ENCODE measurements at places on chromosomes 4 and X. TPM values are rescaled to one million over a fixed set of nuclear protein-coding genes. Genes with fewer than 3 reads are reported as not detected.

Gene APELA
- total RNA-seq = not detected

Gene DGKK
- total RNA-seq = not detected

Gene HSPA4L
- total RNA-seq = 2.7 TPM

DNA sequence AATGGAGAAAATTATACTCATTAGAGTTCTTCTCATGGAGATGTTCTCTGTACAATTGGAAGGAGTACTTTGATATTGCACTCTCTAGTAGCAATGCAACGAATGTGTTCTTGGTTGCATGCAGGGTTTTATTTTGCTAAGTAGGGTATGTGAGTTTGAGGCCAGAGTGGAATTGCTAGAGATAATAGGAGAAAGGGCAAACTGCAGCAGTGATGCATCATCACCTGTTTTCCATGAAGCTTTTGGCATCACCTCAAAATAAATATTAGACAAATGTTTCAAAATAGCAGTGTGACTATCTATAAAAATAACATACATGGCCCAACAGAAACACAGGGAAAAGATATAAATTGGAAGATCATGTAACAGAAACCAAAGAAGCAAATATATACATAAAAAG, 93.3 kb downstream of the TIGD2 start:
- DNase-seq = no peak

- no peak for DNase-seq
These were observed 23.3 kb downstream of the TRMT2B start for GRCh38 chrX:101028562-101028961.

GRCh38 chr4:3168029-3168428, 80.9 kb upstream of the MSANTD1 start:
- DNase-seq = peak; percentile 16

DNA sequence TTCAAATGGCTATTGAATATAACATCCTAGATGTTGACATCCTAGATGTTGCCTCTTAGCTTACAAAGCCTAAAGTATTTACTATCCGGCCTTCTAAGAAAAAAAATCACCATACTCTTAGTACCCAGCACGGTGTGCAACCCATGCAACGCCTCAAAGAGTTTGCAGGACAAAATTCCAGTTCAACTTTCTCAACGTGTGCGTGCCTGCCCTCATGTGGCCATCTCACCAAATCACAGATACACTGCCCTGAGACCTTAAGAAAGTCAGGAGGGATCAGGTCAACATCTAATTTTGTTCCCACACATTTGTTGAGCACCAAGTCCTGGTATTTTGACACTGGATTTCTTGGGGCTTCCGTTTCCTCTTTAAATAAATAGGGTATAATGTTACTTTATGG, 68.3 kb downstream of the CRMP1 start:
- DNase-seq = peak; percentile 31

DNA sequence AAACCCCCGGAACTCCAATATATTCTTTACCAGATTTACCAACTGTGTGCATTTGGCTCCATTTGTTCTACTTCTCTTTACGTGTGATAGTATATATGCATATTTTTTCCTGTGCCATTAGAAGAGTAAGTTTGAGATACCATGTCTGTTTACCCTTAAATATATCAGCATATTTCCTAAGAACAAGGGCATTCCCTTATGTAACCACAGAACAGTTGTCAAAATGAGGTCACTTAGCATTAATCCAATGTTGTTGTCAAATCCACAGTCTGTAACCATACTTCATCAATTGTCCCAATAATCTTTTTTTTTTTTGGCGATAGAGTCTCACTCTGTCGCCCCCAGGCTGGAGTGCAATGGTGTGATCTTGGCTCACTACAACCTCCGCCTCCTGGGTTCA, 55.2 kb downstream of the TBC1D14 start:
- DNase-seq = no peak

DNA sequence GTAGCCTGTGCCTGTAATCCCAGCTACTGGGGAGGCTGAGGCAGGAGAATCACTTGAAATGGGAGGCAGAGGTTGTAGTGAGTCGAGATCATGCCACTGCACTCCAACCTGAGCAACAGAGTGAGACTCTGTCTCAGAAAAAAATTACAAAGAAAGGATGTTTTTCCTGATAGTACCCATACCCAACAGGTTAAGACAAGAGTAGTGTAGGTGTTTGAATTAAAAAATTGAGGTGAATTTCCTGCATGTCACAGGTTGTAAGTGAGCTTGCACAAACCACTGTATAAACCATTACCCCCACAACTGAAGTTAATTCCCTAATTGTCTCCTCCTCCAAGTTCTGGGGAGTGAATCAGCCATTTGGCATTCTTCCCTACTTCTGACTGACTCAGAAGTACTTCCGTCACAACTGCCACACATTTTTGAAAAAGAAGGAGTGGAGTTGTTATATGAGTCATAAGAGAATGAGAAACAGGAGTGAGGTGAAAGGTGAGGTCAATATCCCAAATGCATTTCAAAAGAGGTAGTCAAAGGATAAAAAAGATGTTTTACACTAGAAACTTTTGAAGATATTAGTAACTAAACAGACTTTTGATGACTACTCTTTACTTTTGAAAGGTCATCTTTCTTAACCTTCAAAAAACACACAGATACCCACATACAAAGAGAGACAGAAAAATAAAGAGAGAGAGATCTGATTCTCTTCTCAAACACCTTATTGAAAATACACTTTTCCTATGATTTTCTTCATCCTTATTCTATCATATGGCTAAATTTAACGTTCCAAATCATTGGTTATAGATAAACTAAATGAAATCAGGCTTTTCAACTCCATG, 134.5 kb downstream of the BTC start:
- DNase-seq = peak; percentile 15

DNA sequence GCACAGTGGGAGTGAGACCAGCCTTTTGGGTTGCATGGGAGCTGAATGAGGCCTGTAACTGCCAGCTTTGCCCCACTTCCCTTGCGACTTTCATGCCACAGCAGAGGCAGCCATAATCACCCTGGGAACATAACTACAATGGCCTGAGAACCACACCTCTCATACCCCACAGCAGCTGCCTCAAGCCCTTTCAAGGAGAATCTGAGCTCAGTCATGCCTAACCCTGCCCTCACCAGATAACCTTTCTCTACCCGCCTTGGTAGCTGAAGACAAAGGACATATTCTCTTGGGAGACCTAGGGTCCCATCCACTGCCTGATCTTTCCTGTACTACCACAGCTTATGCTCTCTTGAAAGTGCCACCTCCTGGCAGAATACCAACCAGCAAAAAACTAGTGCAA, 599.9 kb upstream of the IGFBP7 start:
- DNase-seq = no peak

- DNase-seq = no peak
These were observed 15.4 kb downstream of the IRAK1 start for GRCh38 chrX:154004315-154004714.

DNA sequence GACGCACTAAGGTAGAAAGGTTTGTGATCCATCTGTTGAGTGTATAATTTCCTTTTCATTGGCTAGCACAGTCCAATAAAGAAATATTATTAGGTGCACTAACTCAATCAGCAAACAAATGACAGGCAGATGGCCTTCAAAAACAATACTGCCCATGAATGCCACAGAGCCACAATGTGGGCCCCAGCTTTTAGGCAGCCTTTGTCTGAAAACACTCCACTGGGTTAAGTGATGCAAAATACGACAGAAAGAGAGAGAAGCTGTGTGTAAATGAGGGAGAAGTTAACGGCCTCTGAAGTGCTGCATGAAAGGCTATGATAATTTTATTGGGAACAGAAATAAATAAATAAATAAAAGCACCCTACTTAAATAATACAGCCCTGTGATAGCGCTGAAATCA, 274.6 kb downstream of the NKX6-1 start:
- DNase-seq = no peak

- DNase-seq = peak; percentile 62
These were observed 733 bp upstream of the NAA15 start for GRCh38 chr4:139300431-139301112.

- no peak for DNase-seq
These were observed 3.4 kb downstream of the TEX13B start for GRCh38 chrX:107978707-107979307.

DNA sequence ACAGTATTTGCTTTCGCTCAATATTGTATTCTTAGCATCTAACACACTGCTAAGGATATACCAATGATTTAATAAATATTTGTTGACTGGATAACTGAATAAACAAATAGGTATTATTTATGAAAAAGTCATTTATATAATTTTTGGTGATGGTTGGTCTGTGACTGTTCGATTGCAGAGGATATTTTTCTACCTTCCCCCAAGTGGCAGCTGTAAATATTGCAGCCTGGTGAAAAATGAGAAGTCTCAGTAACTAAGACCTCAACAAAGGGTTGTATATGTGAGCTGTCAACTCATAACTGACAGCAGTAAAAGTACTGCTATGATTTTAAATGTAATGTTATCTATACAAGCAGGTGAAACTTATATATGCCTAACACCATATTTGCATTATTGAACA, 36.0 kb downstream of the HTR2C start:
- DNase-seq = no peak
